Vagina (tissue), 2 donors: ENCODE measurements at places on chromosomes 5 and 9. TPM values are rescaled to one million over a fixed set of nuclear protein-coding genes. Genes with fewer than 3 reads are reported as not detected.

- DNase-seq, result no peak
Measured at GRCh38 chr9:18331808-18332209, 142.1 kb upstream of the ADAMTSL1 start.

DNA sequence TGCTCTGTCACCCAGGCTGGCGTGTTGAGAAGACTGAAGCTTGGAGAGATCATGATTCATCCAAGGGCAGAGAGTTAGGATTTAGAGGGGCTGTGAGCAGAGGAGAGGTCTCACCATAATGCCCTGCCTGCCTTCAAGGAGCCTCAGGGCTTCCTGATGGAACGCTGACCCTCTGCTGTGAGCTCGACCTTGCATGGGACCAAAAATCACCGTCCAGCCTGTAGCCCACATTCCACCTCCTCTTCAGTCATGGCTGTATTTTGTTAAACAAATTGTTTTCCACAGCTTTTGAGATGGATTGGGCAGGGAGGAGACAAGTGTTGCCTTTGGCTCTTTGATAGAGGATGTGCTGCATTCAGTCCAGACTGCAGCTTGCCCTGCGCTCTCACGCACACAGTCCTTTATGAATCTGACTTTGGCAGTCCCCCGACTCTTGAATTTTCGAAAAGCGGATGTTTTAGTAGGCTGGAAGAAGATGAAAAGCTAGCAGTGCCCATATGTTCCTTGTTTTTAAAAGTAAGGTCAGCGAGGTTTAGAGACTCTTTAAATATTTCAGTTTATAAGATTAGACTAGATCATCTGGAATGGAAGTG lies 79.5 kb downstream of the MVB12B start:
- DNase-seq, result no peak

DNA sequence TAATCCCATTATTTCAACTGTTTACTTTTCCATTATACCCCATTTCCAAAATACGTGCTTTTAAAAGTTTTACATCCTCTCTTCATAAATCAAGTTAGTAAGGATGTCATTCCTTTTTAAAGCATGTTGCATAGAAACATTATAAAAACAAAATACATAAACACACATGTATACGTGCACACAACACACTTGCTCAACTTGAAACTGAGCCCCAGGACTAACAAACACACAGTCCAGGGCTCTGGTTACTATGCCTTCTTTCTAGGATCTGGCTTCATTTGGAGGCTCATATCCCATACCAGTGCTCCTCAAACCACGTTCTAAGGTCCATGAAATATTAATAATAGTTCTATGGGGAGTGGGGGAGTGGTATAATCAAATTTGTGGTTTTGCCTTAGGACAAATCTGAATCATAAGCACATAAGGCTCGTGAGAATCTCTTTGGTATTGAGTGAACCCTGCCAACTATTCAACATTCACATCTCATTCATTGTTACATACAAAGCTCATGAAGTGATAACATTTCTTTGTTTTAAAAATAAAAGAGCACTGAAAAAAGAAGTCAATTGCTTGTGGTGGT lies 55.2 kb downstream of the NFIB start:
- DNase-seq, result no peak

PDCD1LG2 gene
- 1.2 TPM for total RNA-seq

AQP7 gene
- 6.4 TPM for total RNA-seq
